ENCODE measurements at places on chromosomes 2 and 18.
A peak's percentile ranks its signal among the peaks of the same experiment; 100 is the strongest.

DNA sequence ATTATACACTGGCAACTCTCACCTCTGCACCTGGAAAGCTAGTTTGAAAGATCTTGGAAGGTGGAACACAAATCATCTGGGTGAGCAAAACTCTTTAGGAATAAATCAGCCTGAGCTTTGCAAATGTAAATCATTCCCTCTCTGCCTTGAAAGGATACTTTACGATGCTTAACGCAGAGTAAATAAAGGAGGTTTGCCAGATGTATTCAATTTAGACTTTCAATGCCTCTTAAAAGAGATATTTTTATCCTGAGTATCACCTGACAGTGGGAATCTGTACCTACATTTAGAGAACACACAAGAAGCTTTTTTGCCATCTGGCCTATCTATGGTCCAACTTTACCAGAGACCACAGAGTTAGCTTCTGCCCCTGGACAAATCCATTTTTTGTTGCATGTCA is 983.2 kb upstream of the CDH2 start:
- H3K27ac ChIP-seq: no peak overlapping the region
- no peak overlapping the region for H3K4me3 ChIP-seq
- no peaks in the 10 kb centered on the region for H3K27me3 ChIP-seq
- no peak for DNase-seq

- no peaks in the 10 kb centered on the region for H3K4me1 ChIP-seq
- DNase-seq: no peak
- H3K4me3 ChIP-seq: no peak overlapping the region
- no peak overlapping the region for H3K27ac ChIP-seq
Observed at GRCh38 chr18:10215446-10215845, 239.0 kb upstream of the APCDD1 start.

GRCh38 chr2:201597397-201597796 is 45.9 kb downstream of the TMEM237 start:
- no peak overlapping the region for H3K27ac ChIP-seq
- no peak overlapping the region for H3K4me3 ChIP-seq
- peaks cover 1% of the 10 kb centered on the region for H3K36me3 ChIP-seq
- H3K4me1 ChIP-seq: no peaks in the 10 kb centered on the region

DNA sequence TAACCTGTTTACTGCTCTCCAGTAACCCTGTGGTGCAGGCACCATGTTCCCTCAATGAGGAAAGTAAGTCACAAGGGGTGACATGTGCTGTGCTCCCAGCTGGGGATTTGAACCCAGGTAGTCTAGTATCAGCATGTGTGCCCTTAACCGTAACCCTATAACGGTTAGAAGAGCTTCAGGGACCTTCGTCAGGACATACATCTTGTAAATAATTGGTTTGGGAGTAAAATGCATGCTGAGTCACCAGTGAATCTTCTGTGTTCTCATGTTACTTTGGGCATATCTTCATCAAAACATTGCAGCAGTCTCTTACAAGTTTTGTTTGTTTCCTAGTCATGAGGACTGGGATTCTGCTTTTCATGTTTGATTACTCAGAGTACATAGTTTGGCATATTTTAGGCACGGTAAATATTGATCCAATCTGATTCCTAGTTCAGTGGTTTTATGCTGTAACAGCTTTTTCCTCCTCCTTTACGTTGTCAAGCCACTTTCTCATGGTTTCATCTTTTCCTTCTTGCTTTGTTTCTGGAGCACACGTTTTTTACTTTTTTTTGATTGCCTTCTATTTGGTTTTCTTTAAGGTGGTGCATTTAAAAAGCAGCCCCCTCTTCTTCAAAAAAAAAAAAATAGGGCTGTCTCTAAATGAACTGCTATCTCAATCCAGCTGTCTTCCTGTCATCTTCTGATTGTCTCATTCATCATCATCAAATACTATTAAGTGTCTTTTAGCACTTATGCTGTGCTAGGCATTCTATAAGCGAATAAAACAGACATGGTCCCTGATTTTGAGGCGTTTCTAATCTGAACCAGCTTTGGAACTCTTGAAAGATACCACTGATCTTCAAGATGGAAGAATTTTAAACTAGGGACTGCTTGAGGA is 50.4 kb downstream of the CLIP4 start:
- DNase-seq: no peak
- no peaks in the 10 kb centered on the region for H3K36me3 ChIP-seq
- H3K27ac ChIP-seq: peak overlapping the region; percentile 47
- no peak overlapping the region for H3K4me3 ChIP-seq

- DNase-seq: no peak
- H3K36me3 ChIP-seq: no peaks in the 10 kb centered on the region
- H3K27me3 ChIP-seq: peaks cover 35% of the 10 kb centered on the region
- H3K4me3 ChIP-seq: no peak overlapping the region
Observed at GRCh38 chr2:709138-709765, 32.0 kb upstream of the TMEM18 start.

GRCh38 chr18:41311571-41312547 is 643.2 kb upstream of the PIK3C3 start:
- no peak overlapping the region for H3K27ac ChIP-seq
- H3K4me1 ChIP-seq: no peaks in the 10 kb centered on the region
- no peak overlapping the region for H3K4me3 ChIP-seq
- no peaks in the 10 kb centered on the region for H3K36me3 ChIP-seq

All from activated T-cell treated with anti-CD3 and anti-CD28 coated beads, Interleukin-2, amount 50 U/mL, for 72 hours (primary cell).